Stimulated activated CD8-positive, alpha-beta memory T cell treated with anti-CD3 and anti-CD28 coated beads, Interleukin-15, amount 100 ng/mL, for 4 hours (primary cell): ENCODE measurements at places on chromosomes 5 and 9.

GRCh38 chr5:137937994-137938750 is 48.9 kb downstream of the PKD2L2 start:
- DNase-seq = no peak

DNA sequence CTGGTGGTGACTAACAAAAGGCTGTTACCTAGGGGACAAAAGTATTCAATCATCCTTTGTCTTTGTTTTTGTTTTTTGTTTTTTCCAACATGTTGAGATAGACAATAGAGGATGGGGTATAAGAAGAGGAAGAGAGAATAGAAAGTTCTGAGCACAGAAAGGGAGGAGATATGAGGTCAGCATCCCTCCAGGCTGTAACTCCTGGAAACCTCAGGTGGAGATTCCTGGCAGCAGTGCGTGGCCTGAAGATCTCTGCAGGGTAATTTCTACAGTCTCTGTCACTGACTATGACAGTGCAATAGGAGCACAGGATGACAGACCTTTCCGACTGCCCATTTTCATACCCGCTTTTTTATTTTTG is 112.1 kb downstream of the ADRB2 start:
- no peak for DNase-seq

GRCh38 chr5:53429706-53430105 is 50.7 kb upstream of the FST start:
- DNase-seq = no peak

DNA sequence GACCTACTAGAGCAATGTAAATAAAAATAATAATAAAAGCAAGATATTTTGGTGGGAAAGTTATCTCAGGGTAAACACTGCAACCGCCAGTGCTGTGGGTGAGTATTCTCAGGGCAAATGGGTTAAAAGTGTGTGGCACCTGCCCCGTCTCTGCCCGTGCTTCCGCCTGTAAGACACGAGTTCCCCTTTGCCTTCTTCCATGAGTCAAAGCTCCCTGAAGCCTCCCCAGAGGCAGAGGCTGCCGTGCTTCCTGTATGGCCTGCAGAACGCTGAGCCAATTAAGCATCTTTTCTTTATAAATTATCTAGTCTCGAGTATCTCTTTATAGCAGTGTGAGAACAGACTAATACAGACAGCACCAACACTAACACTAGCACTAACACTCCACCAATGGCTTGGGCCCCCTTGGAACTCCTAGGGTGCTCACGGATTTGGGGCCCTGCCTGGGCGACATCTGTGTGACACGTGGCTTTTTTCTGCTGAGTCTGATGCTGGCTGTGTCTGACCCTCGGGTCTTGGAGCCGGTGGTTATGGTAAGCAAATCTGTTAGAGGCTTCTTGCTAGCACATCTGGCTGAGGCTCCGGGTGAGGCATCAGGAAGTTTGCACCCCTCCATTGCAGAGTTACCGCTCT is 10.6 kb downstream of the PLEKHG4B start:
- DNase-seq = no peak

DNA sequence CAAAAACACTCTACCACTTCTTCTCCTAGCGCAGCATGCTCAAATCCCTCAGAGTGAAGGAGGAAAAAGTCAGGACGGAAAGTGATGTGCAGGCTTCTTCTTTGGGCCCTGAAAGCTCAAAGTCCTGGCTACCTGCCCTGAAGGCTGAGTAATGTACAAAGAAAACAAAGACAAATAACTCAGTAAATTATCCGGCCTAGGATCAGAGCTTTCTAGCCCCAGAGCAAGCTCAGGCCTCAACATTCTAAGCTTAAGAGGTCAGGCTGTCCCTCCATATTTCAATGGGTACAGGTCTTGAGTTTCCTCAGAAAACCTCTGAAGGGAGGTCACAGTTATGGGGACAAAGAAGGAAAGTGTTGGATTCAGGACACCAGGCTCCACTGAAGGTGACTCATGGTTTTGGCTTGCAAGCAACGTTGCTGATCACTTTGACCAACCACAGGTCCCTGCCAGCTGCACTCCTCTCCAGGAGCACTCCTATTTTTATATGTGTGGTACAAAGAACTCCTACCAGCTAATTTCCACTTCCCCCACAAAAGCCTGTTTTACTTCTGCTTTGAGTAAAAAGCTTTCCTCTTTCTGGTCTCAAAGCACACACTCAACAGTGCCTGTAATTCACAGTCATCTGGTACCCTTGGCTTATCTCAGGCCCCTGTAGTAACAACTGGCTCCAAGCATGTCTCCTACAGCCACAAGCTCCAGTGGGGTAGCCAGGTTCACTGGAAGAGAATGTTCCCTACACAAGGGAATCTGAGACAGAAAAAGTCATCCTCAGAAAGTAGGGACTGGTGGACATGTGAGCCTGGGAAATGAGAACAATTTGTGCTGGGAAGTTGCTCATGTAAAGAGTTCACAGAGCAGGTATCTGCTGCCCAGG is 115.7 kb downstream of the UGCG start:
- no peak for DNase-seq

DNA sequence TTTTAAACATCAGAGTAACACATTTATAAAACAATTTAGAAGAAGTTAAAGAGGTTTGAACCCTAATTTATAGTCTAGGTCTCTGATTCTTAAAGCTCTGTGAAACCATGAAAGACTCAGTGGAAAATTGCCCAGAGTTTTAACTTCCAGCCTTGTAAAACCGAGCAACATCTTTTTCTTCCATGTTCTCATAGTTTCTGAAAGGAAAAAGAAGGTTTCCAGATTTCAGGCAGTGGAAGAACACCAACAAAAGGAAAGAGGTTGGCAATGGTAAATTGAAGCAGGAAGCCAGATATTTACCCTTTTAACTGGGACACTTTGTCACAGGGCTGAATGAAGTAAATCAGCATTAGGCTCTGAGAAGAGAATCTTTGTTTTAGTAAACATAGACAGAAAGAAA is 1999.3 kb downstream of the MAT2B start:
- no peak for DNase-seq

DNA sequence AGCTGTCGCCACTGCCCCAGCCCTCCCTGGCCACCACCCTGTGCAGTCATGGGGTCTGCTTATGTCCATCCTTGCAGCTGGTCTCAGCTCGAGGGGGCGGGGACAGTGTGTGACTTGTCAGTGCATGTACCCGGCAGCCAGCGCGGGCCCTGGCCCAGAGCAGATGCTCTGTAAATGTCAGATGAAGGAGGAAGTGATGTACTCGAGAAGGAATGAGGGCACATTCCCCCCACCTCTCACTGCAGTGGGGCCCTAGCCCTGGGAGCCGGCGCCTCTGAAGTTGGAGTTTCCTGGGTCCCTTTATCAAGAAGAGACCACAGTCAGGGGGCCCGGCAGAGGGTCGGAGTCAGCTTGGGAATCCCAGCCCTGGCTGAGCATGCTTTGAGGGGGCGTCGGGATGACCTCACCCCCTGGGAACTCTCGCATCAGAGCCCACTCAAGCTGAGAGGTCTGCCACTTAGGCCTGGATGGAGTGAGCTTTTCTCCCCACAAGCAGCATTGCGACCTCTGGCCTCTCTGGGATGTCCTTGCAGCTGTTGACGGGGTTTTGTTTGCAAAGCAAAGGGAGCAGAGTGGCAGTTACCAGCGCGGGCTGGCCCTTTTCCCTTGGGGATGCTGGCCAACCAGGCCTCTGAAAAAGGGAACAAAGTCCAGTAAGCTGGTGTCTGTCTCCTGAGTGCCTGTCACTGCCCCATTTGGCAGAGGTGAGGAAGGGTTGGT is 19.0 kb downstream of the NEURL1B start:
- DNase-seq = no peak

DNA sequence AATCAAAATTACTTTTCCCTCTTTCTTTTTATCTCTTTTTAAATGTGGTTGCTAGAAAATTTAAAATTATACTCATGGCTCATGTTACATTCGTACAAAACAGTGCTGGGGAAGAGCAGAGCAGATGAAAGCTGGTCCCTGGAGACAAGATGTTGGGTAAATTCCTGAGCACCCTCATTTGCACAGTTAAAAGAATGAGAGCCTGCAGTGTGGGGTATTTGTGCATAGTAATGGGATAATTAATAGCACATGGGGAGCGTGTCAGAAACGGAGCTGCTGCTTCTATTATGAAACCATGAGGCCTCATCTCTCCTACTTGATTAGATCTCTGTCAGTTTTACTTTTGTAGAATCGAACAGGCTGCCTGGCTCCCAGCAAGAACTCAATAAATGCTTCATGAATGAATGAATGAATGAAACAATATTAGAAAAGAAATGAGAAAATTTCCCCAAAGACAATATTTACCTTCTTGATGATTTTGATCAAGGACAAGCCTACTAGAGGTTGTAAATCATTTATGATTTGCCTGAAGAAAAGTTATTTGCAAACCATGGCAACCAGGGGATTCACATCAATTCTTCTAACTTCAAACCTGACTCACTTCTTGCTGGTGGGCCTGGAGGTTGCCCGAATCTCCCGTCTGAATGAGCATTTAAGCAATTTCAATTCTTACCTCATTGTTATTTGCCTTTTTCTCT is 177.2 kb upstream of the TUT7 start:
- no peak for DNase-seq

- DNase-seq = no peak
These were observed 51.8 kb downstream of the NSUN2 start for GRCh38 chr5:6581090-6581489.
